Mucosa of gallbladder (tissue), 1 donor: ENCODE measurements at places on chromosomes 6 and 20.

GRCh38 chr6:124334359-124334758 is 530.7 kb downstream of the NKAIN2 start:
- DNase-seq: no peak

GRCh38 chr6:154285826-154286225 is 70.8 kb downstream of the IPCEF1 start:
- DNase-seq: no peak

- DNase-seq: no peak
These were observed 2.0 kb upstream of the PNPLA1 start for GRCh38 chr6:36267731-36268477.

DNA sequence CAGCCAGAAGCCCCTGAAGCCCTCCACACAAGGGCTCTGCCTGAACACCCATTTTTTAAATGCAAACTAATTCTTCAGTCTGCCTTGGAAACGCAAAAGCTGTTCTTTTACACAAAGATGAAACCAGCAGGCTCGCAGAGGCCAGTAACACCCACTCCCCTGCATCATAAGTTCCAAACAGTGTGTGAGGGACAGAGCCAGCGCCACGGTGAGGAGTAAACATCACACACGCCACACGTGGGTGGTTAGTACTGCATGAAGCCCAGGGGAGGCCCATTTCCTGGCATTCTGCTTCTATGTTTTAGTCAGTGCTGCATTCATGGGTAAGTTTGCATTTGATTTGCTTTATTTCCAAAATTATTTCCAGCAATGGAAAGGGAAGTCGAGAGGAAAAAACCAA is 217.7 kb upstream of the RIN2 start:
- peak; percentile 13 for DNase-seq

- peak; percentile 96 for DNase-seq
These were observed 30.1 kb downstream of the TRIM38 start for GRCh38 chr6:25992413-25993340.

- DNase-seq: no peak
These were observed 231.0 kb upstream of the EYS start for GRCh38 chr6:65938000-65938399.

DNA sequence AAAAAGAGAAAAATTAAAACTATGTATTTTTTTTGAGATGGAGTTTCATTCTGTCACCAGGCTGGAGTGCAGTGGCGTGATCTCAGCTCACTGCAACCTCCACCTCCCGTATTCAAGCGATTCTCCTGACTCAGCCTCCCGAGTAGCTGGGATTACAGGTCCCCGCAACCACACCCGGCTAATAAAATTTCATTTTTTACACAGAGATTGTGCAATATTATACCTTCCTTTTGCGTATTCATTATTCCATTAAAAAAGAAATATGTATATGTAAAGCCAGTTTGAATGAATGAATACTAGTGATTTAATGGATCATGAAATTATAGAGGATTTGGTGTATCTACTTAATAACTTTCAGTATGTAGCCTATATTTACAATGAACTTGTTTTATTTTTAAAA is 38.2 kb upstream of the CTAGE9 start:
- no peak for DNase-seq

DNA sequence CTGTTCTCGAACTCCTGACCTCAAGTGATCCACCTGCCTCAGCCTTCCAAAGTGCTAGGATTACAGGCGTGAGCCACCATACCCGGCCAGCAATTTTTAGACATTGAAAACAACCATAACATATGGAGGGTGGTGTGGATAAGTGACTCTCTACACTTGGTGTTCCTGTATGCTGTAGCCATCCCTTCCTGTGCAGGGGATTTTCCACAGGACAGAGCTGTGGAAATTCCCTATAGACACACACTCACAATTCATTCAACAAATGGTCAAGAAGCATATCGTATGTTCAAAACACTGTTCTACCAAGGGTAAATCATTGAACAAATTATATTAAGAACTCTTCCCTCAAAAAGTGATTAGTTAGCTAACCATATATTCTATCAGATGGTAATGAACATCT is 6.3 kb downstream of the BTN2A1 start:
- DNase-seq: no peak

GRCh38 chr6:53728570-53729194 is 63.1 kb upstream of the KLHL31 start:
- DNase-seq: no peak

DNA sequence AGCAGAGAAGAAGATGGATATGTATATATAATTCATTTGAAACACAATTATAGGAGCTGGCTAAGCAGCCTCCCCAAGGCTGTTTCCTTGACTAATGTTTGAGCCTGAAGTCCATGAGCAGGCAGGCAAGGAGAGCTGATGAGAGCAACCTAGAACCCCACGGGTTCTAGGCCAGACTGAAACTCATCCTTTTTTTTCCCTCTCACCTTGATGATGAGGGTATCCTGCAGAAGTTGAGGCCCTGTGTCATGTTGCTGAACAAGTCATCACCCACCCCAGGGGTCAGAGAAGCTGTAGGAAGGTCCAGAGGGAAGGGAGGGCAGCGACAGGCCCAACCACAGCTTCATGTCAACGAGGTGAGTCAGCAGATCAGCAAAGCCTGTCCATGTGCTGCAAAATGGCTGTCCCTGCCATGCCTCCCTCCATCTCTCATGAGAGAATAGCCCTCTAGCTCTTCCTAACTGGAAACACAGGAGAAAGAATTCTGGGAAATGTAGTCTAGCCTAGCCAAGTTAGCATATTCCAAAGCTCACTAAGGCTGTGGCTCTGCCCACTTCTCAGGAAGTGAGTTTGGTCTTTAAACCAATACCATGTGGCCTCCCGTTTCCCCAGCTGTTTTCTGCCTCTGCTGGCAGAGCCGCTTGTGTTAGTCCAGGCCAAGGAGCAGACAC is 91.3 kb upstream of the DTNBP1 start:
- DNase-seq: no peak

DNA sequence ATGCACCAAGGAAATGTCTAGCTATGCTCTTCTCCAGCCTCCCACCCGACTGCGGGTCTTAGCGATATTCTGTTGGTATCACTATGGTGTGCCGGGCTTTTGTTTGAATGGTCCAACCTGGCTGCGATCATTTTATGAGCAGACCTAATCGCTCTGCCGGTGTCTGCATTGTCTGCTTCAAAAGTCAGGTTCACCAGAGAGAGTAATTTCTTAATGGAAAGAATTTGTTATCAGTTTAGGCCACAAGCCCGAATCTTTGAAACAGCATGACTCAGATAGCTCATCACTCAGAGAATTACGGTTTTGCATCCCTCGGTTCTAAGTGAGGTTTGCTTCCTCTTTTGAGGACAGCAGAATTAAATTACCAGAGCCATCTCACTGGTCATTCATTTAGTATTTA is 521.0 kb upstream of the ARID1B start:
- DNase-seq: no peak
